Pancreas (tissue), 10 donors: ENCODE measurements at places on chromosomes 11 and 22. TPM values are rescaled to one million over a fixed set of nuclear protein-coding genes. Genes with fewer than 3 reads are reported as not detected.

CD59 gene
- 129 TPM for total RNA-seq

GRCh38 chr11:35403765-35404387, 15.5 kb downstream of the SLC1A2 start:
- no peak for DNase-seq

- DNase-seq = no peak
Measured at GRCh38 chr11:123742031-123742723, 717 bp upstream of the ZNF202 start.

GRCh38 chr11:110147962-110148709, 54.9 kb downstream of the ZC3H12C start:
- no peak for DNase-seq

- no peak for DNase-seq
Measured at GRCh38 chr11:66951135-66951534, 7.0 kb downstream of the PC start.

SYT8 gene
- 7.0 TPM for total RNA-seq

- DNase-seq = peak; percentile 18
Measured at GRCh38 chr11:315051-315481, 1.2 kb downstream of the IFITM1 start.

DNA sequence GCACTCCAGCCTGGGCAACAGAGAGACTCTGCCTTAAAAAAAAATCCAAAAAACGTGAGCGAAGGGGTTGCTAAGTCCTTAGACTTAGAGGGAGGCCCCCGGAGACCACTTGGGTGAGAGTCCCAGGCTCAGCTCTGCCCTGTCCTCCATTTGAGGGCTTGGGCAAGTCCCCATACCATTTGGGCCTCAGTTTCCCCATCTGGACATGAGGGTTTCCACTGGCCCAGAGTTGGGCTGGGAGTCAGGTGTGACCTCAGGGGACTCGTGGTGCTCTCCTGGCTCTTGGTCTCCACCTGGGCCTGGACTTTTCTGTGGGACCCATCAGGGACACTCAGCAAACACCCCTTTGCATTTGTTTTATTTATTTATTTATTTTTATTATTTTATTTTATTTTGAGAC, 35.2 kb upstream of the CSNK1E start:
- DNase-seq = no peak

ARRB1 gene
- 33.9 TPM for total RNA-seq

DNA sequence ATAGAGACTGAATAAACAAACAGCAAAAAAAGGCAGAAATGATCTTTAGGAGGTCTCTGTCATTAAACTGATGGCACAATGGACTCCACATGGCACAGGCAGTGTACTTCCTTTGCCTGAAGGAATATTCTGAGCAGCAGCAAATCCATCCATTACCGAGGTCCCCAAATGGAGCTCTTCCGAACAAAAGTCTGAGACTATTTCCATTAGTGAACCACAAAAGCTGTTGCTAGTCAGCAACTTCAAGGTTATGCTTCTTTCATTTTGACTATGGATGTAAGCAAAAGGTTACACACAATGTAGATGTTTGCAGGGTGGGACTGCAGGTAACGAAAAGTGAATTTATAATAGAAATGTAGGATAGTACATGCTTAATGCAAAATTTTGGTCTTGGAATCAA, 14.5 kb downstream of the NARS2 start:
- DNase-seq = no peak

- no peak for DNase-seq
Measured at GRCh38 chr11:85941380-85941973, 86.3 kb downstream of the CCDC83 start.

GRCh38 chr11:114051558-114051957, 8.0 kb upstream of the ZBTB16 start:
- no peak for DNase-seq

- no peak for DNase-seq
Measured at GRCh38 chr11:35290876-35291275, 128.5 kb downstream of the SLC1A2 start.

GRCh38 chr11:133024301-133024700, 508.0 kb downstream of the OPCML start:
- no peak for DNase-seq

- DNase-seq = no peak
Measured at GRCh38 chr11:33864479-33864878, 27.4 kb downstream of the LMO2 start.

DNA sequence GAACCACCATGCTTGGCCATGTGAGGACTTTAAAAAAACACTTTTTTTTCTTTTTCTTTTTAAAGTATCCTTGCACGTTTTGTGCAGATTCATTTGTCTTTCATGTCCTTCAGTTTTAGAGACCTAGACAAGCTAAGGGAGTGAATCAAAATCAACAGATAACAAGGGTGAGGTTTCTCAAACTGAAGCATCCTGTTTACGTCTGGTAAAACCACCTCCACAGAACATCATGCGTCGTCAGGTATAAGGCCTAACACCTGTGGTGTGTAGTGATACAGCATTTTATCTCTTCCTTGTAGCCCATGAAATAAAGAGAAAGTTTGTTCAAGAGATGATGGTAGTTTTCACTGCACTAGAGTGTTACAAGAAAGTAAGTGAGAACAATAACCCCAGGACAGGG, 26.3 kb upstream of the CSF2RB start:
- no peak for DNase-seq

PKP3 gene
- total RNA-seq = 36.1 TPM

- DNase-seq = no peak
Measured at GRCh38 chr11:81874635-81875034, 859.0 kb downstream of the FAM181B start.

LARGE1 gene
- total RNA-seq = 20.2 TPM

RBM14 gene
- total RNA-seq = 37.6 TPM

DNA sequence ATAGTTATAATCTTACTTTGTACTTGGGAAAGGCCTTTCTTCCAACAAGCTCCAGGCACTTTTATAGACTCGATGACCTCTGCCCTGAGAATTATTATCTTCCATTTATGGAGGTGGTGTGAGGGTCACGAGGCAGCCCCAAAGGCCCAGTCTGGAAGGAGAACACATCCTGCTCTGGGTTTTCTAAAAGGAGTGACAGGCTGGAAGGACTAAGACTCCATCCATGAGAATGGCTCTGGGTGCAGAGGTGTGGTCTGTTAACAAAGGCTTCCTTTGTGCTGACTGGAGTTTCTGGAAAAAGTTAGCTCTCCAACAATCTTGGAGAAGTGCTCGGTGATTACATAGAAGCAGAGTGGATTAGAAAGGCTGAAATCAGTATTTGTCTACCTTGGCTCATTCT, 74.7 kb upstream of the SESN3 start:
- DNase-seq = no peak

- DNase-seq = no peak
Measured at GRCh38 chr11:1358286-1358685, 31.4 kb upstream of the BRSK2 start.

MMP8 gene
- not detected for total RNA-seq

DNA sequence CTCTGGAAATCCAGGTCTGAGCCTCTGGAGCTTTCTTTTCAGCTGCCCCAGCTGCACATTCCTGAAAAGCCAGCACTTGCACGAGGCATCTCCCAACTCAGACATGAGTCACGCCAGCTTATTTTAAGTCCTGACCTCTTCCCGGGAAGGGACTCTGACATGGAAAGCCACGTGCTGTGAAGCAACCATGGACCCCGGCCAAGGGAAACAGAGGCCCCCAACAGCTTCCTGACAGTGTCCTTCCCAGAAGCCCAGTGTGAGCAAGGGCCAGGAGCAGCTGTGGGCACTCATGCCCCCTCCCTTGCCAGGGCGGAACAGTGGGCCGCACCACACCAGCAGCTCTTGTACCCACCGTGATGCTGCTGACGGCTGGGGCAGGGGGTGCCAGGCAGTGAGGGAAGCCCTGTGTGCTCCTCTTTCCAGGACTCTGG, 118.8 kb upstream of the CADM1 start:
- DNase-seq = no peak

CELSR1 gene
- total RNA-seq = 1.2 TPM

FGF19 gene
- 0.28 TPM for total RNA-seq

GRCh38 chr22:37026325-37026724, 6.8 kb downstream of the MPST start:
- DNase-seq = no peak

PTPRCAP gene
- total RNA-seq = 2.0 TPM

DNA sequence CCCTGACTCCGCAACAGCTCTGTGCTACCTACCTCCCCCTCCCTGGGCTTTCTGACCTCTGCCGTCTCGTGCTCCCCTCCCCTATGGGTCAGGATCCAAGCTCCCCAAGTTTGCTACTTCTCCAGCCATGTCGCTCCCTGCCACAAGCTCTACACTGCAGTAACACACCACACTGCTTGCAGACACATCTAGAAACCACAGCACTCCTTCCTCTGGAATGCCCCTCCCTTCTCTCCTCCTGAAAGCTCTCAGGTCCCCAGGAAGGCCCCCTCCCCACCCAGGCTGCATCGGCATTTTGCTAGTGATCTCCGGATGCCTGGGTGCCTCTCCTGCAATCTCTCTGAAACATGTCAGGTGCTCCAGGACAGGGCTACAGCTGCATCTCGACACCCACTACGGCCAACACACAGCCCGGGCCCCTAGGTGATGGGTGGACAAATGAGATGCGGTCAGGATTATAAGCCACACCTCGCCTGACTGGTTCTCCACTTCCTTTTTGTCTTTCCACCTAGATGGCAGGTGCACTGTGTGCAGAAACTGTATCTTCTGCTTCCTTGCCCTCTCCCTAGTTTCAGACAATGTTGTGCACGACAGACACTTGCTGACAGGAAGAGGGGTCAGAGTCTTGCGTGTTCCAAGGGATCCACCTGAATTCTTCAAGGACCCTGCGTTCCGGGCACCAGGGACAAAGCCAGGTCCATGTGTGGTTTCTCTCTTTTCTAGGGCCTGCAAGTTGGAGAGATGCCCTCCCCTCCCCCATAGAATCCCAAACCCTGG, 22.9 kb downstream of the RPUSD4 start:
- DNase-seq = no peak

- no peak for DNase-seq
Measured at GRCh38 chr22:30282616-30283046, 6.7 kb downstream of the CASTOR1 start.

- no peak for DNase-seq
Measured at GRCh38 chr11:104148074-104148473, 15.9 kb downstream of the PDGFD start.

NUDT8 gene
- total RNA-seq = 4.3 TPM

GRCh38 chr22:37284805-37285355, 2.6 kb downstream of the CYTH4 start:
- DNase-seq = no peak

- DNase-seq = no peak
Measured at GRCh38 chr22:47357086-47357485, 594.6 kb downstream of the TBC1D22A start.

DNA sequence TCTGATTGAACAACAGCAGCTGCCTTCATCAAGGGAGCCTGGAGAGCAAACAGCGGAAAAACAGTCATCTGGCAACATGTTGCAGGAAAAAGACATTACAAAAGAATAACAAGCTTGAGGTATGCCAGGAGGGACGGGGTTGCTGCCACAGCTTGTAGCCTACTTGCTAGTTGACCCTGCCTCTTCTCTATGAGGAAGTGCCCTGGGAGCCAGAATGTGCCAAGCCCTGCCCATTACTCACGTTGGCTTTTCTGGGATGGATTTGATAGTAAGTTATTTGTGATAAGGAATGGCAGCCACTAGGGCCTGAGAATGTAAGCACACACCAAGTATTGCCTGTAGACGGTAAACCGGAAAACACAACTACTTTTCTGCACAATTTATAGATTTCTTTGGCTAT, 113.5 kb upstream of the KIRREL3 start:
- no peak for DNase-seq

ARL14EP gene
- total RNA-seq = 16.9 TPM

- no peak for DNase-seq
Measured at GRCh38 chr11:115167456-115167855, 336.8 kb downstream of the CADM1 start.

DNA sequence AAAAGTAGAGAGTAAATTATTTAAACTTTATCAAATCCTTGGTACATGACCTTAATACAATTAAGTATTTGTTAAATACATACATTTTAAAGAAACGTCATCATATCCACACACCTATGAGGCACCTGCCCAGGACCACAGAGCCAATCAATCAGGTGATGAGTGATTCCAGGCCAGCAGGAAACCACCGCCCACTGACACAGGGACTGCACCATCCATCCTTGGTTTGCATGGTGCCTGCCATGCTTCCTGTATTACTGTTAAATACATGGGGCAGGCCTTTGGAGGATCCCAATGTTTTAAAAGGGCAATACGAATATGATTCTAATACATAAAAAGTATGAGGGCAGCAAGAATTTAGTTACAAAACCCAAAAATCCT, 7.0 kb upstream of the TBC1D10A start:
- no peak for DNase-seq

DNA sequence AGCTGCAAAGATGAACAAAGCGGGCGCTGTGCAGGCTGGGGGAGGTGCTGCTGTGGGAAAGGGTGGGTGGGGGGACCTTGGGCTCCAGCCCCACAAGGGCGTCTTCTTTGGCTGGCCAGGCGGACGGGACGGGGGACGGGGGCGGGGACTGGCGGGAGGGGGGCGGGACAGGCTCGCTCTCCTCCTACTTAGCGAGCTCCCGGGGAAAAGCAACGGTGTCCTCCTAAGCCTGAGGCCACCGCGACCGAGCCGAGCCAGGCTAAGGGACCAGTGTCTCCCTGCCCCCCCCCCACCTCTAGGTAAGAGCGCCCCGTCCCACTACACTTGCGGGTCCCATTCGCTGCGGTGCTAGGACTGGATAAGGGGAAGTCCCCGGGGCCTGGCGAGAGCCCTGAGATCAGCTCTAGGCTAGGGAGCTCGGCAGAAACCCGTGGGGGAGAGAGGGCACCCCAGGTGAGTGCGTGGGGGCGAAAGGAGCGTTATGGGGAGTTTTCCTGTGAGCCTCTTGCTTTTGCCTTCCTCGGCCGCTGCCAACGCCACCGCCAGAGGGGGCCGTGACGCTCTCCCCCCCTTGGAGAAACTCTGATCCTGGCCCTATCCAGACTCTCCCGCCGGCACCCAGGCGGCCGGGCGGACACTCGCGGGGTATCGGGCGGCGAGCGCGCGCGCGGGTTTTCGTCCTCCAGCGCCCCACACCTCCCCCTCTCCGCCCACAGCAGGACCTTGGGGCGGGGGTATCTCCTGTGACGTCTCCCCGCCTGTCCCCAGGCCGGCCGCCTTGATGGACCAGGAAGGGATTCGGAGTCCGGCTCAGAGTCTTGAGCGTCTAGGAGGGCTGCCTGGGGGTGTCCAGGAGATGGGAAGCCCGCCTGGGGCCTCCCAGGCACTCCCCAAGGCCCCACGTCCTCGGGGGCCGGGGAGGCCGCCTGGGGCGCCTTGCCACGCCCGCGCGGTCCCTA, at the start of gene PHLDB1:
Gene PHLDB1, plus strand, starts transcription at position 215 of the 959 bp plus-strand sequence. CDS start 6,222 bp downstream, outside the sequence.
- DNase-seq = peak; percentile 81

APOBEC3A gene
- 1.1 TPM for total RNA-seq

GRCh38 chr22:27782088-27782487, 19.5 kb downstream of the MN1 start:
- no peak for DNase-seq

- DNase-seq = no peak
Measured at GRCh38 chr11:69375316-69376154, 81.6 kb downstream of the MYEOV start.
